Esophagus squamous epithelium (tissue), 5 donors: ENCODE measurements at places on chromosomes 7 and 10.

DNA sequence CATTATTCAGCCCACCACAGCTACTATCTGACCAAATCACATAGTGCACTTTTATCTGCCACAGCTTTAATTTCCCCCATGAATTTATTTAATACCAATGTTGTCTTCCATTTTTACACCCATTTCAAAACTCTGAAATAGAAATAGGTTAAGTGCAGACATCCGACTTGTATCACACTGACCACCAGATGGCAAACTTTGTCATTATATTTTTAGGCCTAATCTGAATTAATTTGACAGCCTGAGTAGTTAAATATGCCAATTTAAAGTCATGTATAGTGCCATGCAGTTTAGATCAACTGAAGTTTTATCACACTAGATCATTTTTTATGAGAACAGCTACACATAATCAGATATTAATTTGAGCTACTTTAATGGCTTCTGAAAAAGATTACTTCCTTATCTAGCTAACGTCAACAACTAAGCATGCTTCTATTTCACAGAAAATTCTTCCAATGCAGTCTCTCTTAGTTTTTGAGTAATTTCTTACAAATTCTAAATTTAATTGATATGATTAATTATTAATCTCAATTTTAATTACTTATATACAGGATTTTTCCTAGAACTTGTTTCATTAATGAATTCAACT, 566.4 kb downstream of the GFRA1 start:
- no peak for DNase-seq

DNA sequence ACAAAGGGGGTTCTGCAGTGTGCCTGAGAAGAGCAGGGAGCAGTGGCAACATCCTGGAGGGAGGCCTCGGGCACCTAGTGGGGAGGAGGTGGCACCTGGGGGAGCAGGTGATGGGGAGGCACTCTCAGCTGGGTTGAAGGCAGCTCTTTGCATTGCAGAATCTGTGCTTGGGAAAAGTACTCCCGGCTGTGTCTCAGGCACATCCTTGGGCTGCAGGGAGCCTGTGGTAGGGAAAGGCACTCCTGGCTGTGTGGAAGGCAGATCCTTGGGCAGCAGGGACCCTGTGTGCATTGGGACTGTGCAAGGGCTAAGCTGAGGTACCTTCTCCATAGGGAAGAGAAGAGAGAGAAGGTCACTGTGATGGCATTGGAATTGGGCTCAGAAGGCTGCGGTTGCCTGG, 52.8 kb upstream of the ANTXRL start:
- no peak for DNase-seq

DNA sequence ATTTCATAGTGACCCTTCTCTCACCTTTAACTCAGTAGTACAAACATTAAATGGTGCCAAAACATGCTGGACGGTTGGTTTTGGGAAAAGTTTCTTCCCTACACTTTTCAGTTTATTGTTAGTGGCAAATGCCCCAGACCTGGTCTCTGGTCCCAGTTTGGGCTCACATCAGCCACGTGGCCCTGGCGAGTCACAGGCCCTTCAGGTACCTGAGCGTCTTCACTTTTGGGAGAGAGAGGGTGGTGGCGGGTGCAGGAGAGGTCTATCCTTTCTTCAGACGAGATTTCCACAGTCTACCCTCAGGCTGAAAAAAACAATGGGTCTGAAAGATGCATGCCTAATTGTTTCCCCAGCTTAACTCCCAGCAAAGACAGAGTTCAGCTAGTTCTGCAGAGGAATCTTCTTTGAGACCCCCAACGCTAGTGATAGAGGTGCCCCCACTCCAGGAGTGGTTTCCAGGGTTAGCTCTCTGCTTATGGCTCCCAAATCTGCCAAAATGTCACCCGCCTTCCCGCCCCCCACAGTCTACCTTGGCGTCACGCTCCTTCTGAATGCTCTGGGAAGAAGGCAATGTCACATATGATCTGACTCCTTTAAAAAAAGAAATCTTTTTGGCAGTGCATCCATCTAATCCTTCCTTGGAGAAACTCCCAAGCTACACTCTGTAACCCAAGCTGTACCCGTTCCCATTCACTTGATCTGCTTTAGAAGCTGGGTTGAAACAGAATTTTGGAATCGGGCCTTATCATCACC, 384.8 kb upstream of the FOXK1 start:
- no peak for DNase-seq

GRCh38 chr7:133124974-133125373, 43.1 kb upstream of the CHCHD3 start:
- DNase-seq = no peak

DNA sequence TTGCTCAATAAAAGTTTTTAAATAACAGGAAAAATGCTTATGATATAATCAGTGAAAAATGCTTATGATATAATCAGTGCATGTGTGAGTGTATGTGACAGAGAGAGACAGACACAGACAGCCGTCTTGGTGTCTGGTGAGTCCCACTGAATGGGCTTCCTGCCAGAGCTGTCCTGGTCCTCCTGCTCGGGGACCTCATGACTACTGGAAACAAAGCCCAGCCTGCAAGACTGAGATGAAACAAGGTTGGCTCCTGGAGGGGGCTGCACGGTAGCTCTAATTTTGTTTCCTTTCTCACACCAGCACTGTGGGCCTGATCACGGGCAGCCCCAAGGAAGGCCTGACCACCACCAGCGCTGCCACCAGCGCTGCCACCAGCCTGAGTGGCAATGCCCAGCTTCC, 57.3 kb downstream of the NRP1 start:
- DNase-seq = no peak

GRCh38 chr10:63057509-63057908, 75.6 kb upstream of the NRBF2 start:
- no peak for DNase-seq

DNA sequence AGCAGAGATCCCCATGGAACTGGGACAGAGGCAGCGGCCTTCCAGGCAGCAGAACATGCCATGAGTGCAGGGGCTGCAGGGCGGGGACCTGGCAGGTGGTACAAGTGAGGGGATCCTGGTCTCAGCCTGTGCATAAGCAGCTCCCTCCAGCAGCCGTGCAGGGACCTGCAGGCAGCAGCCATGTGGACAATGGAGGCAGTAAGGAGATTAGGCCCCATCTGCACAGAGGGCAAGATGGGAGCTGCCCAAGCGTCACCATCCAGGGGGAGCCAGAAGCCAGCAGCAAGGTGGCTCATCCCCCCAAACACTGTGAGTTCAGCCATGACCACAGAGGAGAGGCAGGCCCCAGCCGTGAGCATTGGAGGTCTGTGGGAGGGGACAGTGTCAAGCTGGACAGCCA, 3.1 kb downstream of the DDC start:
- DNase-seq = no peak

- no peak for DNase-seq
Observed at GRCh38 chr10:69499726-69500689, 48.7 kb downstream of the TSPAN15 start.

DNA sequence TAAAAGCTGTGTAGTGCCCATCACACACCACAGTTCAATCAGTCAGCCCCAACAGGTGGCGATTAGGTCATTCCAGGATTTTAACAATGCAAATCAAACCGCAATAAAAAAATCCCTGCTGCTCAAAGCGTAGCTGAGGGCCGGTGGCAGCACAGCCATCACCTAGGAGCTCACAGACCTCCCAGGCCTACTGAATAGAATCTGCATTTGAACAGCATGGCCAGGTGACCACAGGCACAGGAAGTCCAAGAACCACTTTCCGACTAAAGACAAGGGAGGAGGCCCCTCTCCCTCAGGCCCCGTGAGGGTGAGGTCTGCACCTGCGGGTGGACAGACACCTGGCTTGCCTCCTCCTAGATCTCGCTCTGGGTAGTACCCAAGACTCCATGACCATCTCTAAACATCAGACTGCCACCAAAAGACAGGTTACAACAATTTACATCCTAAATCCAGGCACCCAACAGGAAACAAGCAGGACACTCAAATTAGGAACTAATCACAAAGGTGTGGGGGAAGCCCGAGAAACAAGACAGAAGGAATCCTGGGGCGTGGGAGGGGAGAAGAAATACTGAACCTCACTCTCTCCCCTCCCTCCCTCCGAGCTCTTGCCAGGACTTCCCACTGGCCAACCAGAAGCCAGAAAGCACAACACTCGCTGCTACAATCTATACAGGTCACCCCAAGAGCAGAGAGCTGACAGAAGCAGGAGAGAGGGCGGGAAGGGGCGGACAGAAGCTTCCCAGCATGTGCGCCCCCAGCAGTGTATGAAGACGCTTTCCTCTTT, 19.2 kb downstream of the GNA12 start:
- DNase-seq = no peak

GRCh38 chr7:91247500-91247899, 16.7 kb upstream of the FZD1 start:
- no peak for DNase-seq

GRCh38 chr7:151705636-151706276, 171.2 kb downstream of the PRKAG2 start:
- DNase-seq = no peak

GRCh38 chr10:74293686-74294371, 142.8 kb downstream of the ADK start:
- no peak for DNase-seq

DNA sequence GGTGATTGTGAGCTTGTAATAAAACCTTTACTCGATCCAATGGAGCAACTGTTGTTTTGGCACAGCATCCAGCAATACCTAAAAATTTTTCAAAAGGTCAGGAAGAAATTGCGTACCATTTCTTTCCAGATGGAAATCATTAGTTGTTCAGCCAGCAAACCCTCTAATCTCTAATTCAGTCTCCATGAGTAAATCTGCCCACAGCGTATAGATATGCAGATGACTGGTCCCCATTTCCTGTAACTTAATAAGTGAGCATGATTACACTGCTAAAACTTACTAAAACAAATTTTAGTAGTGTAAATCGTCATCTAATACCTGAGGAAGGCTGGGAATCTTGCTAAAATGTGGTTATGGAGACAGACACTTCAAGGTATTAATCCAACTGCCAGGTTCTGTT, 10.6 kb downstream of the SLC25A16 start:
- no peak for DNase-seq

- no peak for DNase-seq
Observed at GRCh38 chr7:55369427-55370400, 4.6 kb downstream of the LANCL2 start.

DNA sequence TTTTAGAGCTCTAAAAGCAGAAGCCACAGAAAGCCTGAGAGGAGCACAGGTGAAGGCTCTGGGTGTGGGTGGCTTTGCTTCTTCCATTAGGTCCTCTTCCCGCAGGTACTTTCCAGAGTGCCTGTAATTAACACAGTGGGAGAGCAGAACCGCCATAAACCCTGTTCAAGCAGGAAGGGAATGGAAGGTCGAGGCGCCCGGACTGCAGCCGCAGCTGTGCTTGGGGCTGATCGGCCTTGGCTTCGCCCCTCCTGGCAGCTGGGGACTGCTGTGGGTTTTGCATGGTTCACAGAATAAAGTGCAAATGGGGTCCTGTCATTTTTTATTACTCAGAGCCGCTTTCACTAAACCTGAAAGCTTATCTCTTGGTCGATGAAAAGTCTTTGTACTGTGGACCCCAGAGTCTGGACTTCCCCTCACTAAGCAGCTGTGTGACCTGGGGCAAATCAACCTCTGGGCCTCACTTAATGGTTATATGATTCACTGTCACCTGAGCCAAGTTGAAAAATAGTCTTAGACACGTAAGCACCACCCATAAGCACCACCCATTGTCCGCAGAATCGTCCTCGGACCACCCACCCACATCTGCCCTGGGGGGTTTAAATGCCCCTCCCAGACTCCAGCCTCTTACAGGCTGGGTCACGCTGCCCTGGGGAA, 100.9 kb downstream of the XRCC2 start:
- DNase-seq = no peak

GRCh38 chr10:16505161-16505560, 16.5 kb downstream of the C1QL3 start:
- no peak for DNase-seq

GRCh38 chr7:73572767-73573186, 5.6 kb downstream of the TBL2 start:
- DNase-seq = no peak

- DNase-seq = no peak
Observed at GRCh38 chr10:9560976-9561375, 1456.7 kb upstream of the CELF2 start.

GRCh38 chr10:132838346-132838970, 52.5 kb upstream of the NKX6-2 start:
- DNase-seq = no peak

DNA sequence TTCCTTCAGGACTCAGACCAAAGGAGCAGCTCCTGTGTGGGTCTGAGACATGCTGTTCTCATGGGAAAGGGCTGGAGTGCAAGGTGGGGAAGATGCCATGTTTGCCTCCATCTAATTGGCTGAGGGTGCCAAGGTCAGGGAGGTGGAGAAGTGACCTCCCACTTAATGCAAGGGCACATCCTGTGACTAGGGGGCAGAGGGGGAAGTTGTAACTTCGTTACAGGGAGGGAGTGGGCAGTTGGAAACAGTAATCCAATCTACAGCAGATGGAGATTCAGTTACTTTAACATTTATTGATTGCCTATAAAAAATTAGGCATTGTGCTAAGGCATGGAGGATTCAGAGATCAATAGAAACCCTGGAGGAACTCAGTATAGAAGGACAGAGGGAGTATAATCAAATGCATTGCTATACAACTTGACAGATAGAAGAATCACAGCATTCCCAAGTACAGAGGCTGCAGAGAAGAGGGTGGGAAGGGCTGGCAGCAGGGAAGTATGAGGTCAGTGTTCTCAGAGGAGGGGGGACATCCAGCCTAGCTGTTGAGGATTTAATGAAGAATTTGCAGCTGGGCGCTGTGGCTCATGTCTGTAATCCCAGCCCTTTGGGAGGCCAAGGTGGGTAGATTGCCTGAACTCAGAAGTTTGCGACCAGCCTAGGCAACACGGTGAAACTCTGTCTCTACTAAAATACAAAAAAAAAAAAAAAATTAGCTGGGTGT, 75.9 kb downstream of the CCNY start:
- no peak for DNase-seq

- no peak for DNase-seq
Observed at GRCh38 chr7:51311166-51311565, 5.4 kb downstream of the COBL start.

DNA sequence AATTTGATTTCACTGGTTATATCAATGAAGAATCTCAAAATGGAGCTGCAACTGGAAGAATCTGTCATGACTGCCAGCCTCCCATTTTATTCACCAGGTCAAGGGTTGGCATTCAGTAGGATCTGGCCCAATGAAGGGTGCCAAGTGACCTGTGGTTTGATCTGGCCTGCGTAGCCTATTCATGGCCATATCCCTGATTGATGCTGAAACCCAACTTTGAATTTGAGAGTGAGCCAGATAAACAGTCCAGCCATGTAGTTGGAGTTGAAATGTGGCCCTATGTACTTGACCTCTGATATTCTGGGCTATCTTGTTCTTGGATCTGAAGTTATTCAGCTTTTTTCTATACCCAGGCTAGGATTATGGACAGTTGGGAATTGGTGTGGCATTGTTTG, 1.5 kb downstream of the MKLN1 start:
- no peak for DNase-seq
